Erythroblast (primary cell): ENCODE measurements at places on chromosomes 12 and 14.

DNA sequence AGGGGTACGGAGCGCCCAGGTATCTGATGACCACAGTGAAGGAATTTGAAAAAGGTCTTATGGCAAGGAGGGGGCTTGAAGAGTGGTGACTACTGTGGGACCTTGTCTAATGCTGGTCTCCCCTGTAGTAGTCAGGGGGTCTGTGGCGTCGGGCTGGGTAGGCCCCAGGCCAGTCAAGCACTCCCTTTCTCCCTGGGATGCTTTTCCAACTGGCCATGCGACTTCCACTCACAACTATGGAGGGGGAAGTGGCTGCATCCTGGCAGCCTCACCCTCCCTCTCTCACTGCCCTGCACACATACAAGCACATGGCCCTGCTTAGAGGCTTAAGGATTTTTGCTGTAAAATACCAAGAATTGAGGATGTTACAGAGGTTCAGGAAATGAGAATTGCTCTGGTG is 4.1 kb downstream of the TSPAN11 start:
- no peak for DNase-seq

DNA sequence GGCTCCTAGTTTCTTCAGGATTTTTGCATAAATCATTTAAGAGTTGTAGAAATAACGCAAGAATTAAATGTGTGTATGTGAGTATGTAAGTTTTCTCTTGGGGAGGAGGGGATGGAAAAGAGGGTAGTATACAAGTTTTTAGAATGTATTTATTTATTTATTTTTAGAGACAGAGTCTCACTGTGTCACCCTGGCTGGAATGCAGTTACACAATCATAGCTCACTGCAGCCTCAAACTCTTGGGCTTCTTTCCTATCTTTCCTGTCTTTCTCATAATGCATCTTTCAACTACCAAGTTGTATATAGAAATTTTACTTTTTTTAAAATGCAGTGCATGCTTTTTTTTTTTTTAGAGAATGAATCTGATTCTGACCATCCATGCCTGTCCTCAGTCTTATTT is 269.0 kb upstream of the GARIN2 start:
- DNase-seq: no peak

DNA sequence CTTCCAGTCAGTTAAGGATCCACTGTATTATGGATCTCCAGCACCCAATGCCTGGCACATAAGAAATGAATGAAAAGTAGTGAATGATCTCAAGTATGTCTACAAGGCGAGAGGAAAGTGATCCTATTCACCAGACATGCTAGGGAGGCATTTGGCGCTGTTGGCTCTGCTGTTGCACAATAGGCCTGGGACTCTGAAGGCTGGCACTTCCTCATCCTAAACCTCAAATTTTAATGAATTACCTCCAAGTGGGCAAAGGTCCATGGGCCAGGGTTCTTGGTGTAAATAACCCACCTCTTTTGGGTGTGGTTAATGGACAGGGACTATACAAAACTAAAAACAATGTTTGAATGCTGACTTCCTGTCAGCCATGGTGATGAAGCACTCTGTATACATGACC is 173.4 kb upstream of the PZP start:
- no peak for DNase-seq

DNA sequence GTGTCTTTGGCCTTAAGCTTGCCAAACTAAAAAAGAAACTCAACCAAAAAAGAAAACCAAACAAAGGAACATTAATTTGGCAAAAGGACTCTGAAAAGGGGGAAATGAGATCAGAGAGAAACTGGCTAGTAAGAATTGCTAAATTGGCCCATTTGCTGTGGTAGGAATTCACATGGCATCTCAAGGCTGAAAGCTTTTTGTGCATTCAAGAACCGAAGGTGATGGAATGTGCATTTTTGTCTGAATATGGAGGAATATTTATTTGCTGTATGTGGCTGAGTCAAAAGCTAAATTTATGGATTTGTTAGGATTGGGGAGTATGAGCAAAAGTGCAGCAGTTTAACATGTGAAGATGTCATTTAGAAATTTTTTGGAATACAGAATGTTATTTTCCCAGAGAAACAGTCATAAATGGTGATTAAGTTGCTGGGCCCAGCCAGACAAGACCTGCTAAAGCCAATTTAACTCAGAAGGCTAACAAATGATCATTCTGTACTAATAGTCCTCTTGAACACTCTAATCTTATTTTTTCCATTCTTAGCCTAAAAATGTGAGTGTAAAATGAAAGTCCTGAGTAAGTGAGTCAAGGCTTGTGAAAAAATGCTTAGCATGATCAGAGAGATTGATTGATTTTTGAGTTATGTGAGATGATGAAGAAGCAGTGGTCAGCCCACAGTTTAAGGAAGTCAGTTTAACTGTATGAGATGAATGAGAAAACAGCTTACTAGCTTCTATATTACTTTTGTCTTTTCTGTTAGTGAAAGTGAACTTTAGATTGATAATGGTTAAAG is 94.1 kb downstream of the ANO6 start:
- DNase-seq: no peak

GRCh38 chr14:73862480-73862879 is 10.8 kb downstream of the PTGR2 start:
- DNase-seq: no peak

DNA sequence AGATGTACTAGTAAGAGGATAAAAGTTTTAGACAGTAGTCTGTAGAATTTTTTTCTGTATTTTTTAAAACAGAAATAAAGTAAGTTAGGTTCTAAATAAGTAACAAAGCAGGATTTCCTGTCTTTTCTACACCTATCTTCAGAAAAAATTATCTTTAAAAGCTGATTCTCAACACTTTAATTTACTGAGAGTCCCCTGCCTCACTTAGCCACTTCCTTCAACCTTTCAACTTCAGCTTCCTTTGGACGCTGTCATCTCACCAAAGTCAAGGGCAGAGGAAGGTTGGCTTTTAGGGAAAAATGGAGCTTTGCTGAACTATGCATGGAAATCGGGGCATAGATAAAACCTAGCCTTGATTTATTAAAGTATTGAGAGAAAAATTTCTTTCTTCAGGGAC is 44.9 kb upstream of the CERS5 start:
- no peak for DNase-seq

- no peak for DNase-seq
Measured at GRCh38 chr14:104871656-104872468, 6.8 kb downstream of the CEP170B start.

GRCh38 chr12:93441081-93441616 is 598 bp downstream of the UBE2N start:
- DNase-seq: peak; percentile 66

GRCh38 chr12:51669996-51670395 is 79.0 kb downstream of the SCN8A start:
- no peak for DNase-seq

DNA sequence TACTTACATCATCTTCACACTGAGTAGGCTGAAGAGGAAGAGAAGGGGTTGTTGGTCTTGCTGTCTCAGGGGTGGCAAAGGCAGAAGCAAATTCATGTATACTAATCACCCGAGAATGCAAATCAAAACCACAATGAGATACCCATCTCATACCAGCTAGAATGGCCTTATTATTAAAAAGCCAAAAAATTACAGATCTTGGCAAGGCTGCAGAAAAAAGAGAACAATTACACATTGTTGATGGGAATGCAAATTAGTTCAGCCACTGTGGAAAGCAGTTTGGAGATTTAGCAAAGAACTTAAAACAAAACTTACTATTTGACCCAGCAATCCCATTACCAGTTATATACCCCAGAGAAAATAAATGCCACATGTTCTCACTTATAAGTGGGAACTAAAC is 154.9 kb downstream of the SEC23A start:
- no peak for DNase-seq

GRCh38 chr12:5884285-5884684 is 60.8 kb downstream of the ANO2 start:
- no peak for DNase-seq

DNA sequence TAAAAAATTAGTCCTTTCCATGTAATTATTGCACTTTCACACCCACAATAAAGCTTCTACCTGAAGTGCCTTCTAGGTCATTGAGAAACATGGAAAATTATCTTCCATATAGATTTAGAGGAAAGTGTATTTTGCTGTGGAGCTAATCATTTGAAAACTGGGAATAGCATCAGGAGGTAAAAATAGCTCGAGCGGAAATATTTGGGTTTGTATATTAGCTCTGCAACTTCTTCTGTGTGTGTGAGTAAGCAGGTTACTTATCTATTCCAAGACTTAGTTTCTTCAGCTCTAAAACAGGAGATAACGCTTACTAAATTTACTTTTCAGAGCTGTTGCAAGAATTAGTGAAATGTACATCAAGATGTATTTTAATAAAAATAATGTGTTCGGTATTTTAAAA is 95.0 kb upstream of the MON2 start:
- DNase-seq: peak; percentile 22
